Coronary artery (tissue), 2 donors: ENCODE measurements at places on chromosomes 1 and 21.
A peak's percentile ranks its signal among the peaks of the same experiment; 100 is the strongest.

DNA sequence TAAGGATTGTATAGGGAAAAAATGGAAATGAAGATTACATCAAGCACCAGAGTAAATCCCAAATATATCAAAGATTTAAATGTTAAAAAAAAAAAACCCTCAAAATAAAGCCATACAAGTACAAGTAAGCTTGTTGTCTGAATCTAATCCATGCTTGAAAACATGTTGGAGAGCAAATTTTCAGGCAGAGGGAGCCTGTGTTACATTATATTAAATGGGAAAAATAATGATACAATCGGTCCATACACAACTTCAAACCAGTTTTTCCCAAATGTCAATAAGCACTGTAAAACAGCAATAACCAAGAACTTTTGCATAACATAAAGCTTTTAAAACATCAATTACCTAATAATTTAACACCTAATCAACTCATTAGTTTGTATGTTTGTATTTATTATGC, 949.4 kb upstream of the ADGRL4 start:
- no peak for DNase-seq

DNA sequence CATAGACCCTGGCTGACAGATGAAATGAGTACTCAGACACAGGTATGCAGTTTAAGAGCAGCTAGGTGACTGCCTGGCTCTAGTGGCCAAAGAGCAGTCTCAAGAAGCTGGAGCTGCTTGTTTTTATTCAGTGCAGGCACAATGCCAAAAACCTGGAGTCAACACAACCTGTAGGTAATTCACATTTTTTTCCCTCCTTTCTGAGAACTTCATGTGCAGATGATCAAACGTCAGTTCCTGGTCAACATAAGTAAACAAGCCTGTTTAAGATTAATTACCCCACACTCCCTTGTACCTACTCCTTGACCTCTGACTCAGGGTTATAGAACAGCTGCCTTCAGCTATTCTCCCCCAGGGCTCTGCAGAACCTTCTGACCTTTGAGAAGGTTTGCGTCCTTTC, 17.3 kb upstream of the ACADM start:
- no peak for DNase-seq

DNA sequence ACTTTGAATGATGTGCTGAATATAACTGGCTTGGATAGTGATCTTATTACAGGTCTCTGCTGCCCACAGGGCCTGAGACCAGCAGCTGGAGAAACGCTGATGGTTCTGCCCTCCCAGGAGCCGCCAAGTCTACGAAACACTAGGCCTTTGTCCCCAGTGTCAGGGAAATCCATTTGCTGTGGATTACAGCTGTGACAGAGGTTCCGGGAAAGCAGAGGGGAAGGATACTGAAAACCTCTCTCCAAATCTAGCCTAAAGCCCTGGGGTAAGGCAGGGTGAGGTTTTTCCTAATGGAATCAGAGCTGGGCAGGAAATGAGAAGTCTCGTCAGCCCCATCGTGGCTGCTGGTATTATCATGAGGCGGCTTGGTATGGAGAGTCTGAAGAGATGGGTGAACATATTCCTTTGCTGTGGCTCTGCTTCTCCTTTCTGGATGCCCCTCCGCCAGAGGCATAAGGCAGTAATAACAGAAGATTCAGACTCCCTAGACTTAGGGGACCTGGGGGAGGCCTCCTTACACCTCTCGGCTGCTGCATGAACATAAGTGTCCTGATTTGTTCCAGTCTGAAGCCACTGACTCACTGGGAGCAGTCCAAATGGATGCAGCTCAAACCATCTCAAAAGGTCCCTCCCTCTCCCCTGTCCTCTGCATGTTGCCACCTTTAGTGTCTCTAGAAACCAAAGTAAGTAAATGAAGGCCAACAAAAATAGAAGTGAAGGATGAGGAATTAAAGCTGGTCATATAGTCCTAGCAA, 48.1 kb downstream of the PHC2 start:
- no peak for DNase-seq

DNA sequence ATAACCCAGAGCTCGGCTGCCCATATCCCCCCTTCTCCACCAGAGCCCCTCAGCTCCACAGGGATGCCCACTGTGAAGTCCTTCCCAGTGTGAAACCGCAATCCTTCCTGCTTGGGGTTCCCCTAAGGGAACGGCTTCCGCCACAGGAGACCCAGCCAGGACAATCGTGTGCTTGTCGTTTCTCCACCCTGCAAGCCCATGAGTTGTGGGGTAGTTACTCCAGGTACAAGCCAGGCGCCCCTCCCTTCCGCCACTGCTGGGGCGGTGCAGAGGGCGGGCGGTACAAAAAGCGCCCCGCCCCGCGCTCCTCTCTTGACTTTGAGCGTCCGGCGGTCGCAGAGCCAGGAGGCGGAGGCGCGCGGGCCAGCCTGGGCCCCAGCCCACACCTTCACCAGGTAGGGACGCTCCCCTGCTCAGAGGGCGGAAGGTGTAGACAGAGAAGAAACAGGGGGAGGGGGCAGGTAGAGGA, at the start of gene TINAGL1:
Gene TINAGL1 (plus strand): TSS at position 315 of the 469 bp plus-strand sequence. CDS start 634 bp downstream, outside the sequence.
- DNase-seq = peak; percentile 74

GRCh38 chr21:42513151-42513984, at the start of gene SLC37A1:
Gene SLC37A1 (plus strand): TSS chr21:42513852. CDS start chr21:42518455, 4,603 bp downstream.
- DNase-seq = peak; percentile 75

GRCh38 chr1:160256396-160257046, 5.8 kb downstream of the DCAF8 start:
- DNase-seq = no peak

- no peak for DNase-seq
Measured at GRCh38 chr1:147046189-147046862, 108.2 kb downstream of the NBPF12 start.

DNA sequence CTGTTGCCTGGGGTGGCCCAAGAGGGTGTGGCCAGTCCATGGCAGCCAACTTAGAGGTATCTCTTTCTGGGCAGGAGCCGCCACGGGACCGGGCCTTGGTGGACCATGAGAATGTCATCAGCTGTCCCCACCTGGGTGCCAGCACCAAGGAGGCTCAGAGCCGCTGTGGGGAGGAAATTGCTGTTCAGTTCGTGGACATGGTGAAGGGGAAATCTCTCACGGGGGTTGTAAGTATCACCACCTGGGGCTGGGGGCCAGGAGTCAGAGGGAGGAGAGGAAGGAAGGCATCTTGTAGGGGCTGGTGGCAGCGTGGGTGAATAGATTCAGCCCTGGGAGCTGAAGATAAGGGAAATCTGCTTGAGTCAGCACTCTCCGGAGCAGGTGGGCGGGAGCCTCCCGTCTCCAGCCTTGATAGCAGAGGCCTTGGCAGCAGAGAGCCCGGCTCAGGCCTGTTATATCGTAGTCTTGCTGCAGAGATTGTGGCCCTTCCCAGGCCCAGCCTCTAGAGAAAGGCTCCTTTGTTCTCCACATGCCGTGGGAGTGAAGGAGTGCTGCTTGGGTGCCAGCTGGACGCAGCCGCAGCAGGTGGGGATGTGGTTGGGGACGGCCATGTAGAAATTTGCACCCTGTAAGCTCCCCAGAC, 25.4 kb downstream of the PHGDH start:
- DNase-seq = no peak

- no peak for DNase-seq
Measured at GRCh38 chr21:38013741-38014140, 97.5 kb upstream of the KCNJ6 start.

DNA sequence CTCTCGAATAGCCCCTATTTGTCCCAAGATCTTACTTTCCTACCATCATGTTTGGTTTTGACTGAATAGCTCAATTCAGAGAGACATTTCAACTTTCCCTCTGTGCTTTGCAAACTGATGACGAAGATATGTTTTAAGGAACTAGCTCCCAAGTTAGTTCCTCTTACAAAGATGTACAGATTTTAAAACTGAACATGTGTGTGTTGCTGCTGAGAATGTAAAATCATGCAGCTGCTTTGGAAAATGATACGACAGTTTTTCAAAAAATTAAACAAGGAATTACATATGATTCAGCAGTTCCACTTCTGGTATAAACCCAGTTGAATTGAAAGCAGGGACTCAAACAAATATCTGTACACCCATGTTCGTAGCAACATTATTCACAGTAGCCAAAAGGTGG, 33.6 kb downstream of the KIF26B start:
- no peak for DNase-seq

GRCh38 chr1:21663248-21663950, 5.8 kb downstream of the RAP1GAP start:
- no peak for DNase-seq

GRCh38 chr21:14312871-14313270, 70.1 kb downstream of the HSPA13 start:
- DNase-seq = no peak

DNA sequence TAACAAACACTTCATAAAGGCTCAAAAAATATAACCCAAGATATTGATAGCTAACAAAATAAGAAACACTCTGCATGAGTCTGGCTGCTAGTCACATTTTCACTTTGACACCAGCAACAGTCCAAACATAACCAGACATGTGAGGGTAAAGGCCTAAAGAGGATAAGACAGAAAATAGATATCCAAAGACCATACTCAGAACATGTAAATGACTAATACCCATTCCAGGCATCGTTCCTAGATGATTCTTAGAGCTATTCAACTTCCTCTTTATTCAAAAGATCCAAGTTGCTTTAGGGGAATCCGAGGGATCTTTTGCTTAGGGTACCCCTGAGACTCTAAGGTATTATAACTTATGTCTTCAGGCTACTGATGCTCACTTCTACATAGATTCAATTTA, 5.1 kb downstream of the COL24A1 start:
- no peak for DNase-seq

GRCh38 chr21:17911628-17912027, 92.5 kb upstream of the C21orf91 start:
- DNase-seq = no peak

- no peak for DNase-seq
Measured at GRCh38 chr1:204198348-204199340, 2.4 kb upstream of the KISS1 start.

DNA sequence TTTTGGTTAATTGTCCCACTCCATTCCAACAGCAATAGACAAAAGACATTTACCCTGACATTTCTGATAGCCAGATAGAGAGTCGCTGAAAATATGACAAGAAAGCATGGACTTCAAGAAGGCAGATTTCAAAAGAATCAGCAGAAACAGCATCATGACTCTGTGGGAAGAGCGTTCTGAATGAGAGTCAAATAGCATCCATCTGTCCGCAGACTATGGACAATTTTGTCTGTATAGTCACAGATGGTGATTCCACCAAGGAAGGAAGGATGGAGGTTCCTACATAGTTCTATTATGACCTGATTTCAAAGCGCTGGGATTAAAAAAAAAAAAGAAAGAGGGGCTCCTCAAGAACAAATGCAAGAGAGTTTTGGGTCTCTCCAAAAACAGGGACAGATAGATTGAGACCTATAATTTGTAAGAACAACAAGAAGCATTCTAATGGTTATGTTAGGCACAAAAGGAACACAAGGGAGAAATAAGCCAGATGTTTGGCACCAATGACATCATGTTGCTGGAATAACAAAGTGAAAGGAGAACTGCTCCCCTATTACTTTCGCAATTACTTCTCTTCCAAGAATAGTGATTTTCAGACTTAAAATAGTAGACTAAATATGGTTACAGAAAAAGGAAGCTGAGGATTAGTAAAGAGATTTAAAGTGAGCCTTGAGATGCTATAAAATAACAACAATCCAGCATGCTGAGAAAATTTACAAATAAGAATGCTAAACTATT, 28.5 kb downstream of the NIBAN1 start:
- no peak for DNase-seq

DNA sequence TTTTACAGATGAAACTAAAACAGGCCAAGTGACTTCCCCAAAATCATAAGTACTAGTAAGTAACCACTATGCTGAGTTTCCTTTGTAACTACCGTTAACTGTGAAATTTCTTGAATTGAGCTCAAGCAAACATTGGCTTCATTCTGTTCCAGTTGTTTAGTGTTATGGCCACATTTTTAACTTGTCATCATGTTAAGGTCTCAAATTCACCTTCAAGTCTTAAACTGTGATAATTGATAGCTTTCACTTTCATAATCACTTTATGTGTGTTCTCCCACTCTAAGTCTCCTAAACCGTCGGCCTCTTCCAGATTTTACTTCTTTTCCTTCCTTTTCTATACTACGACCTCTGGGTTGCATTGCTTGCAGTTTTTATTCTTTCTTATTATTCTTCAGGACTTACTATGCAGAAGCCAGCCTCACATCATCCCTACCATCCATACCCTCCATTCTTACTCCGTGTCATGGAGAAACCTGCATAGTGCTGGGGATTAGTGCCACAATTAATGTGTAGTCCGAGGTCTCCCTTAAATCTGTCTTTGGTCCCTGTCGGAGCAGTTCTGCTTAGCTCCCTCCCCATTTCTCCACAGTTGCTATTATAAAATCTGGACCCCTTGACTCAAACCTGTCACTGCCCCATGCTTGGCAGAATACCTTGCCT, 5.8 kb downstream of the KIF1B start:
- DNase-seq = no peak

- DNase-seq = no peak
Measured at GRCh38 chr1:86477256-86477655, 8.5 kb downstream of the CLCA1 start.

GRCh38 chr1:23616292-23616824, 57.1 kb upstream of the ID3 start:
- DNase-seq = no peak

DNA sequence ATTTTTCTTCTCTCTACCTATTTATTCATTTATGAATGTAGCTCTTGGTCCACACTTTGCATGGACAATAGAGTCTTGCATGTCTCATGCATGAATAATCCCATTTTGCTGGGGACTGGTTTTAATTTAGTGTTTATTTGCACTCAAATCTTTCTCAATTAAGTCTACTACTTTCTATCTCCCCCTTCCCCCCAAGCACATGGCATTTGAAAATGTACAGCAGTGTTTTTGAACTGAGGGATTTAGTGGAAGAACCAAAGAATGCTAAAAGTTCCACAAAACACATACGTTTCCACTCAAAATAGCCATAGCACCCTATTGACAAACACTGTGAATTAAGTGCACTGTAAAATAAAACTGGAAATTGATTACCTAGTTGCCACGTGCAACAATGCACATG, 119.5 kb upstream of the USH2A start:
- DNase-seq = no peak

GRCh38 chr1:111821121-111821745, 65.5 kb downstream of the DDX20 start:
- no peak for DNase-seq

DNA sequence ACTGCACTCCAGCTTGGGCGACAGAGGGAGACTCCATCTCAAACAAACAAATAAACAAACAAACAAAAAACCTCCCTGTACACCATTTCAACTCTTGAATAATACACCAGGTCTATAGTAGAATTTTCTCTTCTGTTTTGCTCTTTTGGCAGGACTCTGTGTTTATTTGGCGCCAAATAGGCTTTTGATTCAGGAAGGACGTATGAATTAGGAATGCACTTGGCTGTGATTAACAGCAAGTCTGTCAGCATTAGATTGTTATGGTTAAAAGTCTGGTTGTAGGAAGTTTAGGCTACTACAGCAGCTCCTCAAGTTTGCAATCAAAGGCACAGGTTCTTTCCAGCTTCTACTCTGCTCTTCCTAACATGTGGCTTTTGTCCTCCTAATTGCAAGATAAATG, 113.8 kb upstream of the KCNK1 start:
- no peak for DNase-seq

DNA sequence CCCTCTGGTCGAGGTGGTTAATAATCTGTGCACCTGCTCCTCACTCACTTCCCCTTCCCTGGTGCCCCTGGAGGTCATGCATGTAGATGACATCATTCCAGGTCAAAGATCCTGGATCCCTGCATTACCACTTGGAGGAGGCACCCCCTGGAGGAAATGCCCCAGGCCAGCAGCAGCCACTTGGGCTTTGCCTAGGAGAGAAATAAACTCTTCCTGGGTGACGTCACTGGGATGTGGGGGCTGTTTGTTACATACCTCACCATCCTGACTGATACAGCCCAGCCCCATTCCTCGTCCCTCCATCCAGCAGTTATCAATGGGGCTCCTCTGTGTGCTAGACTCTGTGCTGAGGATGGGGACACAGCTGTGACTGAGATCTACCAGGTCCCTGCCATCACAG, 433.6 kb downstream of the PTPRU start:
- peak; percentile 53 for DNase-seq
